ENCODE measurements at places on chromosomes 2 and 18.

GRCh38 chr2:430291-431040 is 142.6 kb upstream of the ALKAL2 start:
- DNase-seq, result no peak

DNA sequence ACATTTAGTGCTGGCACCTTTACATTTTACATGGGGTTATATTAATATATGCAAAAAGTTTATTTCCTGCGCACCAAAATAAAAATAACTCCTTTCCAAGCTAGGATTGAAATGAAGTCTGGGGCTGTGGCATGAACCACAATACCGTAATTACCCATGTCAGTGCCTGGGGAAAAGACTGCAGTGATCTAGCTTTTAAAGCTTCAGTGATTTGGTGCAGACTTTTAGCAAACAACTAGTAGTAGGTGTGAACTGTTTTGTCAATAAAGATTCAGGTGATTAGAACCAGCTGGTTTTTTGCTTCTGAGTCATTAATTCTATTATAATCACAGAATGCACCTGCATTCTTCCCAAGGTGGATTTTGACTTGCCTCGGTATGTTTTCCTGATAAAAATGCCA is 21.2 kb downstream of the EFEMP1 start:
- DNase-seq, result no peak

DNA sequence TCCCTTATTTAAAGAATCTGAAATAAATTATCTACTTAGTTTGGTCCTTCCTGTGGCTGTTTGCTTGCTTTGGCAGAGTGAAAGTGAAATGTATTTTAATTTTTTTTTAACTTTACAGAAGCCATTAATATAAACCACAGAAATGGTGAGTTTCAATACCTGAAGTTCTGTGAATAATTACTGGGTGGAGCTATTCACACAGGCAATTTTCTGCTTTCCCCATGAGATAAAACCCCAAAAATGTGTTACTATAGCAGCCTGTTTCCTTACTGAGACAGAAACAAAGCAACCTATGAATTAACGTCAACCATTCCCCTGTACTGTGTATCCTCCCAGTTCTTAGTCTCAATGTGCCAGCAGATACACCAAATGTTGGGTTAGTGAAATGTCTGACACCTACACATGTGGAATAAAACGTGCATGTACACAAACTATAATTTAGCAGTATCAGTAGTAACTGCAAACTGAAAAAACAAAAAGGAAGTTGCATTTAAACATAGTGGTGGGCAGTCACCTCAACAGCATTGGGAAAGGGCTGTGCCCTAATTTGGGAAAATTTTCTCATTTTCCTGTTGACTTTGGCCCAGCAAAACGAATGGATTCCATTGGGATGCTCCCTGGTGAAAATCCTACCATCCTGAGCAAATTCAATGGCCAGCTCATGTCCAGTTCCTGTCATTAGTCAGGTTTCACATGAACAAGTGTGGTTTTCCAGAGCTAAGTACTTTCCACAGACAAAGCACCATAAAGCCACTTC is 73.1 kb upstream of the RMDN2 start:
- DNase-seq, result no peak

DNA sequence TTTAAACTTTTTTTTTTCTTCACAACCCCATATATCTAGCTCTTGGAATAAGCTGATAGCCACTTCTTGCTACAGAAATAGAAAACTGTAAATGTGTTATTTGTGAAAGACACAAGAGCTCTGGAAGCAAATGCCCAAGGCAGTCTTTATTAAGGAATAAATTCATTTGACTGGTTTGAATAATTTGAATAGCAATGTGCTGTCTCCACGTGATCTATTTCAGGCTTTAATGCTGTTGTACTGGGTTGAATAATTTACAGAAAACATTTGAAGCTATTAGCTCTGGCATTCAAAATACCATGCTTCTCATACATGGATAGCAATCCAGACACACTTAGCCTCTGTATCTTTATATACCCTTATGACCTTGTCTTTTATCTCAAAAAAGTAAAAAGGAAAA is 366.7 kb upstream of the KCNJ3 start:
- no peak for DNase-seq

DNA sequence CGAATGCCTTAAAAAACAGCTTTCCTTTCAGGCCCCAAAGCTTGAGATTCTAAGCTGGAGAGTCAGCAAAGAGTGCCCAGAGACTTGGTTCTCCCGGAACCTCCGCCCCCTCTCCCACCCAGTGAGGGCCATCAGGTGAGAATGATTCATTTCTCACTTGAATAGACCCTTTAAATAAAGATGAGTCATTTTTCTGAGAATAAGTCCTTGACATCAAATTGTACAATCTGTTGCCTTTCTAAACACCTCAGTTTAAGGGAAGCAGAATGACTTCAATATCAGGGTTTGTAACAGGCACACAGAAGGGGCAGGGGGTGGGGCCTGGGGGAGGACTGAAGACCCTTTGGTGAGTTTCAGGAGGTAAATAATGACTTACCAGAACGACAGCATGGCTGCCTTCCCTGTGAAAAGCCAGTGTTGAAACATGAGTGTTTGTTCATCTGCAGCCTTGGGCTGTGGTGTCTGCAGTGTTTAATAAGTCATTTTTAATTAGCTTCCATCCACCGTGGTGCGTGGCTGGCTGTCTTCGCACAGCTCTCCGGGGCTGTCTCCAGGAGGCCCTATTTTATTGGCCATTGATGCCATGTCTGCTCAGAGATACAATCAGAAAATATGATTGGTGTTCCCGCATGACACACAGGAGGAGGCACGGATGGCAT is 134.9 kb upstream of the ZNF236 start:
- DNase-seq, result no peak

GRCh38 chr2:112243233-112243632 is 11.6 kb downstream of the ZC3H8 start:
- DNase-seq, result no peak

Measured in stimulated activated CD4-positive, alpha-beta T cell treated with anti-CD3 and anti-CD28 coated beads, Interleukin-4, amount 100 ng/mL, for 4 hours (primary cell).